ENCODE measurements at places on chromosomes 11 and 22. TPM values are rescaled to one million over a fixed set of nuclear protein-coding genes. Genes with fewer than 3 reads are reported as not detected.

FAM181B gene
- 0.12 TPM for total RNA-seq

OR4B1 gene
- not detected for total RNA-seq

MN1 gene
- 4.0 TPM for total RNA-seq

MS4A6A gene
- 112 TPM for total RNA-seq
